Left hindlimb (tissue), 1 donor: ENCODE measurements at places on chromosomes 2 and 18.

GRCh38 chr18:61889541-61889940, 3.3 kb downstream of the RNF152 start:
- no peak for DNase-seq

DNA sequence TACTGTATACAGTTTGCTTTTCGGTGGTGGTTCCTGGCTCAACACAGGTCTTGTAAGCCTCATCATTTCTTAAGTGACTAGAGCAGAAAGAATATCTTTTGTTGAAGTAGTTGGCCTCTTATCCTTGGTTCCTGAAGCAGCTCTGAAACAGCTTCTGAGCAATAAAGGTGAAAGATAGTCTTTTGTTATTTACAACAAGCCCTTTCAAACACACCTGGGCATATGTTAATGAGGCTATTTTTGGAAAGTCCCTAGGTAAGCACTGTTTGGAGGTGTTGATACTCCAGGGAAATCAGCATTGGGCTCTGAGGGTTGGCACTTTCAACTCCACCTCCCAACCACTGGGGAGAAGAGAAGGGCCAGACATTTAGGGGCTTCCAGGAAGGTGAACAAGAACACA, 211.0 kb downstream of the MCFD2 start:
- DNase-seq: no peak

DNA sequence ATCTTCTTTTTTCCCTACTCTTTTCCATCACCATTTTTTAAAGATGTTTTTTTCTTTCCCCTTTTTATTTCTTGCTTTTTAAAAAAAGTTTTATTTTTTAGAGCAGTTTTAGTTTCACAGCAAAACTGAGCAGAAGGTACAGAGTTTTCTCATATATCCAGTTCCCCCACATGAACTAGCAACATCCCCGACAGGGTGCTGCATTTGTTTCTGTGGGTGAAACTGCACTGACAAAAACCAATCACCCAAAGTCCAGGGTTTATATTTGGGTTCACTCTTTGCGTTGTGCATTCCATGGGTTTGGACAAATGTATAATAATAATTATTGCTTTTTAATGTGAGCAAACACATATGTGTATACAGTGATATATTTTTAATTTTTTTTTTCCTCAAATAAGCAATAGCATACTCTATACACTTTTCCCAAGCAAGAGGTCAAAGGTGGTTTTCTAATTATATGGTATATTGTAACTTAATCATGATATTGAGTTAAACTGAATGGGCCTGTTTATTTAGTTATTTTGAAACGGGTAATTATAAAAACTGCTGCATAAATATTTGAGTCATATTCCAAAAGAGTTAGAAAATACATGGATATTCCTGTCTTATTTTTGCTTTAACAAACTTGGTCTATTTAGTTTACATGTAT, 50.3 kb downstream of the NCK2 start:
- no peak for DNase-seq

DNA sequence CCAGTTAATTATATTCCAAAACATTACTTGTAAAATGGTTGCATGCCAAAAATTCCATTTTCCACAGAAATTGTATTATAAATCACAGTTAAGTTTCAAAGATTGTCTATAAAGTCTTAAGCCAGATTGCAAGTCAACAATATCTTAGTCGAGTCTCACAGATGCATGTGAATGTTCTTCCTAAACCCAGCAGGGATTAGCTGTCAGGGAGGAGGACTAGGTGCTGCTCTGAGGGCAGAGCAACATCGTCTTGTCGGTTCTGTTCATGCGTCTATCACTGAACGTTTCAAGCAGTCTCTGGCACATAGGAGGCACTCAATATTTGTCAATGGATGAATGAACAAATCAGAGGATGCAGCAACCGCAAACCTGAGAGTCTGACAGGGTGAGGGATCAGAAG, 27.0 kb downstream of the EPB41L3 start:
- no peak for DNase-seq
